ENCODE measurements at places on chromosomes 11 and 22.

DNA sequence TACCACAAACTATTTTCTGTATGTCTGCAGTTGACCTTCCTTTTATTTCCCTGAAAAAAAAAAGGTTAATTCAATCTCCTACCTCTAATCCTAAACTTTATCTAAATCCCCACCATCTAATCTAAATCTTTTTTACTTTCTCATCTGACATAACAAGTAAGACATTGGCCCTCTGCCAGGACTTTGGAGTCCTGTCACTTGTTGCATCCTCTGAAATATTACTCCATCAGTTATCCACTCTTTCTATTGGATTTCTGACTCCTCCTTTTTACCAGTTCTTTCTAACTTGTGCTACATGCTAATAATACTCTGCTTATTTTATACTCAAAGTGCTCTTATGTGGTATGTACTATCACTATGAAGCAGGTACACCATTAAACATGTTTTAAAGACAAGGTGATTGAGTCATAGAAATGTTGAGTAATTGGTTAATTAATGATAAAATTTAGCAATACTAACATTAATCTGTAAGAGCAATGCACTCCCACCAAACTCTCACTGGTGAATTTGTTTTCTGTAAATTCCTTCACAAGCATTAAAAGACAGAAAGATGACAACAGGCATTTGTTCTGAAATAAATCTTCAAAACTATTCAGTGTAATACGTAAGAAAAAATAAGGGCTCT, 914.2 kb upstream of the RAG2 start:
- no peak for DNase-seq

DNA sequence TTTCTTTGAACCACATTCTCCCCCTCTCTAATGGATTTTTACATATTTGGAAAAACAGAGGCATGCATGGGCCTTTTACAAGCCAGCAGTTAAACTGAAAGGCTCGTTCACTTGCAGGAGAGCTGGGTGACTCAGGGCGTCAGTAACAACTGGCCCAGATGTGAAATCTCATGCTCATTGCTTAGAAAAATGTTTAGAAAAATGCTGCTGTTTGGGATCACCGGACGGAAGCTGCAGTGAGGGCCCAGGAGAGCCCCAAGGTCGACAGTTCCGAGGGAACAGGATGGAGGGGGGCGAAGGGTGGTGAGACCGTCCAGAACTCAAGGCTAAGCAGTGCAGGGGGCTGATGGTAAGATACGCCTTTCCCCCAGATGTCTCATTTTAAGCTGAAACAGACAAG, 41.7 kb upstream of the SMTN start:
- no peak for DNase-seq

DNA sequence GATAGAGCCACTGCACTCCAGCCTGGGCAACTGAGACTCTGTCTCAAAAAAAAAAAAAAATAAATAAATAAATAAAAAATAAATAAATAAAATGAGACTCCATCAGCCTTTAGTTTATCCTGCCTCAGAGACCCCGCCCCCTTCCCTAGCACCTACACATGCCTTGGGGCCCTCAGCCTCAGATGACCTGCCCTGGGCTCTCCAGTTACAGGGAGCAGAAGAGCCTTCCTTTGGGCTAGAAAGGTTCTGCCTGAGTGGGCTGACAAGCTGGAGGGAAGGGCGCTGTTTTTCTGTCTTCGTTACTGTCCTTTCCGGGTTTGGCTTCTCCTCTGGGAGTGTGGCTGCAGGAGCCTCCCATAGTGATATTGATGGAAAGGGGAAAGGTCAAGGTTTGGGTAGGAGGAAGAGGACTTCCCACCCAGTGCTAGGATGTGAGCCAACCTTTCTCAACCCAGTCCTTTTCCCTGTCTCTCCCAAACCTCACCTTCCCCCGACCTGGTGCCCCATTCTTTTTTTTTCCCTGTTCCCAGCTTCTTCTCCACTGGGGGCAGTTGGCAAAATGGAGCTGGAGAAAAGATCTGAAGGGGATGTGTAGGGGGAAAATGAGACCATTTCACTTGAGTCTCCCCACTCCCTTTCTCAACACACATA, 1.5 kb upstream of the SF3B2 start:
- no peak for DNase-seq

DNA sequence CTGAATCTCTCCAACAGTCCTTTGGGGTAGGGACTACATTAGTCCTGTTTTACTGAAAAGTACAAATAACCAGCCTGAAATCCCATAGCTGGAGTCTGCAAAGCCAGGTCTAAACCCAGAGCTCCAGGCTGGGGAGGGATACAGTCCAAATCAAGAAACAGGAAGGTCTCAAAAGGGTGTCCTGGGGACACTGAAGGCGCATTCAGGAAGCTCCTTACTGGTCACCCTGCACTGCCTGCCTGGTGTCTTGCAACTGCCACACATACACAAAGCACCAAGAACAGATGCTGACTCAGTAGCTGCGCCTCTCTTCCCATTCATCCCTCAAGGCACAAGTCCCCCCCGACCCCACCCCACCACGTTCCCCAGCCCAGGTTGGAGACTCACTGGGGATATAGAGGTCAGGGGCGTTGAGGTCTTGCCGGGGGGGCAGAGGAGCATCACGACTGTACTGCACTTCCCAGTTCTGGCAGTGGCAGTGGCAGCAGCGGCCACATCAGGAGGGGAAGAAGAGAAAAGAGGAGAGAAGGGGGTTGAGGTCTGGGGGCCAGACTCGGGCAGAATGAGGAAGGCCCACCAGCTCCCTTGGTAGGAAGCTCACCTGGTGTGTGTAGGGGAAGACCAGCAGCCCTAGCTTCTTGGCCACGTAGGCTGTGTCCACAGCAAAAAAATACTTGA, 1.6 kb downstream of the YIF1A start:
- no peak for DNase-seq

- DNase-seq = no peak
Observed at GRCh38 chr11:93520726-93521509, 22.3 kb downstream of the SMCO4 start.
